ENCODE measurements at places on chromosomes 2 and 18.

DNA sequence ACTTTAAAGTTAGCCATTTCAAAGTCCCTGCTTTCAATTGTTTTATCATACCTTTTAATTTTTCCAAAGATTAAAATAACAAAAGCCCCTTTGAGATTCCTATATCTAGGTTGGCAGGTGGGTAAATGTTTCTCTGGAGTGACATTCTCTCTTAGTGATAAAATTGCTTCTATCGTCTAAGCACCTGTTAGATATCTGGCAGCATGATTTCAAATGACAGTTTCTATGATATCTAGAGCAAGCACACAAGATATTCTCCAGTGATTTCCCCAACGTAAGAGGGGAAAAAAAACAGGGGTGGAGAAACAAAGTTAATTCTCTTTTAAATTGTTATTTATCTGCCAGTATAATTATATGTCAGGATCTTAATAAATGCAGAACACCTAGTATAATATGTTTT is 610.2 kb downstream of the DSC3 start:
- no peak for DNase-seq

DNA sequence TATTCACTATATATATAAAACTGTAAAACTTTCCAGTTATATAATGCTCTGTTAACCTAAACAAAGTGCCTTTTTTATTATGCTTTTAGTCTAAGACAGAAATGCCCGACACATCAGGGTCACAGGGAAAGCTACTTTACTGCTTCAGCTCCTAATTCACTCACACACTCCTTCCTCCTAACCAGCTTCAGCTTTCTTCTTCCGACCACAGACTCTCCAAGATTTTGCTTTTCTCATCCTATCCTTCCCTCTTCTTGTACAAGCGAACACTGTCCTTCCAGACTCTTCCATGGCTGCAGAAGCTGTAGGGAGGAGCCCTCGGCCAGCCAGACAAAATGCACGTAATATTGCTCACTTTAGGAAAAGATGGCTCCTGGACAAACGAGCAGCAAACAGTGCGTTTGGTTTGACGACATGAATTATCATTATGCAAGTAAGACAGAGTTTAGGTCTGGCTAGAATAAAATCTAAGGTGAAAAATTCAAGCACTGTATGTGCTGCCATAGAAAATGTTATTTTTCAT is 47.5 kb upstream of the HNRNPA3 start:
- no peak for DNase-seq

DNA sequence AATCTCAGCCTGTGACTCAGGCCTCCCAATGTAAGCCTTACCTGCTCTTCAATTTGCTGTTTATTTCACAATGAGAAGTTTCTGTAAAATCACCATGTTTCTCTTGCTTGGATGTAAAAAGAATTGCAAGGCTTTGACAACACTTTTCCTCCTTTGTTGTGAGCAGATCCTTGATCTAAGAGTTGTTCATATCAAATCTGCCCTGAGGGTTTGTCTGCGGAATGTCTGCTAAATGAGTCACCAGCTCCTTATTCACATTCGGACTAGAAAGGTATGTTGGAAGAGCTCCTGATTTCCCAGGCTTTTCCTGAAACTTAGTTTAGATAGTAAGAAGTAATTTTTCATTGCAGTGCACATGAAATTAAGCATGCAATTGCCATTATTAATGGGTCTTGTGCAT is 268.2 kb upstream of the TCF4 start:
- no peak for DNase-seq

DNA sequence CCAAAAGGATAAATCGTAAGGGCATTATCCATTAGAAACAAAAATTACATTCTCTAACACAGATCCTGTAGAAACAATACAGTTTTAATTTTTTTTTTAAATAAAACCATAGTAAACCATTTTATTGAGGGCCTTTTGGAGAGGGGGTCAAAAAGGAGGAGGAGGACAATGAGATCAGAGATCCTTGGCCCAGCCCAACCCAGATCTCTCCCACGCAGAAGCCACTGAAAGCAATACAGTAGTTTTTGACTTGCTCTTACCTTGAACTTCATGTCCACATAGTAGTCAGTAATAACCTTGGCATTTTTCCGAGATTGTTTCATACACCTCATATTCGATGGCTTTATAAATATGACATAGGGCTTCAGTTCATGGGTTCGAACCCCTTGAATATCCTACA is 4.1 kb upstream of the TMEM237 start:
- DNase-seq: no peak

- no peak for DNase-seq
Observed at GRCh38 chr2:240672076-240672700, 10.5 kb downstream of the AQP12B start.

Data from CD4-positive, alpha-beta T cell treated with Interleukin-15 for 4 hours (primary cell).